ENCODE measurements at places on chromosomes 12 and 14.

- DNase-seq, result no peak
Measured at GRCh38 chr12:119479121-119479561, 114.4 kb upstream of the TMEM233 start.

GRCh38 chr12:92019491-92020277, 126.0 kb downstream of the BTG1 start:
- no peak for DNase-seq

- no peak for DNase-seq
Measured at GRCh38 chr12:125092872-125093680, 27.8 kb downstream of the AACS start.

DNA sequence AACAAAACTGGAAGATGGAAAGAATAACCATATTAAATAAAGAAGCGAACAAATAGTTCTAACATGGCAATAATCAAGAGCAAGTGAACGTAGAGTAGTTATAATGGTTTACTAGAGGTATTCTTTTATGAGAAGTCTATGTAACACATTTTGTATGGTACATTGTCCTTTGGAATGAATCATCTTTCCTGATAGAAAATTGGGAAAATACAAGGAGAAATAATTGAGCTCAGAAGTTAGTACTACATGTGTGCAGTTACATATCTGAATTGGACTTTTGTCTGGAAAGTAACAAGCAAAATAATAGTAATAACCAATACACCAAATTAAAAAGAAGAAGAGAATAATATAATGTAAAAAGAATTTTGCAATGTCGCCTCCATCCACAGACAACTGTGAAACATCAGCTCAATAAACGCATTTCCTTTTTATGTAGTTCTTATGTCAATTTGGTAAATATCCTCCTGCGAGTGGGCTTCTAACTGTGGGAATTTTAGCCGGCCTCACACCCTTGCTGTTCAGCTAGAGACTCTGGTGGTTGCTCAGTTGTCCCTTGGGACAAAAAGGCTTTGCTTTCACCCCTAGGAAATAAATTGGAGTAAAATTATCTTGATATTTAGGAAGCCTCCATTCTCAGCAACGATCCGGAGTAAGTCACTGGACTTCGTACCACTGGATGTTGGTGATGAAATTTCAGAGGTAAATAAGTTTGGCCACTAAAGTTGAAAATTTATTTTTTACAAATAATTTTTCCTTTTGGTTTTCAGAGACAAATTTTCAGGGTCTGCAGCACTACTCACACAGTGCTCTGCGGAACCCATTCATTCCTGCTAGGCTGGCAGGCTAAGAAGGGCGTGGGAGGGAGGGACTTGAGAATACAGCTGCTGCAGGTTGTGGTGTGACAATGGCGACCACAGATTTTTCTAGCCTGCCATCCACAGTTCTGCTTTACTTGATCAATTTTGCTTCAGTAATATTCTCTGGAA, 1.1 kb upstream of the TUBA1A start:
- no peak for DNase-seq

Data from coronary artery (tissue), 2 donors.